ENCODE measurements at places on chromosomes 5 and 9. TPM values are rescaled to one million over a fixed set of nuclear protein-coding genes. Genes with fewer than 3 reads are reported as not detected.

TRIM36 gene
- total RNA-seq: 20.0 TPM

DNA sequence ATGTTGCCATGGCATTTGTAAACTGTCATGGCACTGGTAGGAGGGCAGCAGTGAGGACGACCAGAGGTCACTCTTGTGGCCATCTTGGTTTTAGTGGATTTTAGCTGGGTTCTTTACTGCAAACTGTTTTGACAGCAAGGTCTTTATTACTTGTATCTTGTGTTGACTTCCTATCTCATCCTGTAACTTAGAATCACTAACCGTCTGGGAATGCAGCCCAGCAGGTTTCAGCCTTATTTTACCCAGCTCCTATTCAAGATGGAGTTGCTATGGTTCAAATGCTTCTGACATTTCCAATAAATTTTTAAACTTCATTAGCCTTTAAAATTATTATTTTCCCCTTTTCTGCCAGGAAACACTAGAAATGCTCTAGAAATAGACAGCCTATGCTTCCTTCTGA lies 839.1 kb downstream of the NR2F1-AS1 start:
- DNase-seq: no peak

LVRN gene
- total RNA-seq: 0.13 TPM

GRCh38 chr9:131318231-131319085 lies 28.9 kb downstream of the PLPP7 start:
- no peak for DNase-seq

GRCh38 chr9:110129425-110129824 lies 78.5 kb downstream of the C9orf152 start:
- no peak for DNase-seq
